ENCODE measurements at places on chromosomes 1 and 21.

DNA sequence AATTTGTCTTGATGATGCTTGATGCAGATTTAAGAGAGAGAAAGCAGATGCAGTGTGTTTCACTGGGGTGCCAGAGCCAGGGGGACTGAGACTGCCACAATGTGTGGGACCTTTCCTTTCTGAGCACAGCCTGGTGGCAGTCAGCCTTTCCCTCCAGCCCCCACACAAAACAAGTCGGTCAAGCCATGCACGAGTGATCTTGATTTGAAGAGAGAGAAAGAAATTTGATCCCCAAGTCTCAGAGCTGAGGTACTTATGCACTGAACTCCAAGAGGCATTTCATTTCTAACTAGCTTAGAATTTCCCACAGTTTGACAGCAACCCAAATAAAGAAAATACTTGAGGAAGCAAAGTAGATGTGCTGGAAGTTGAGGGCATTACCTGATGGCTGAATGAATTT lies 193.8 kb downstream of the ST6GALNAC3 start:
- DNase-seq, result no peak

- DNase-seq, result no peak
Observed at GRCh38 chr1:168506204-168506819, 37.5 kb downstream of the XCL2 start.

GRCh38 chr1:186828611-186829454 lies at the start of gene PLA2G4A:
TSS of gene PLA2G4A (plus strand) at chr1:186828949. CDS start at chr1:186854355, 25,406 bp downstream.
- DNase-seq, result peak; percentile 81

DNA sequence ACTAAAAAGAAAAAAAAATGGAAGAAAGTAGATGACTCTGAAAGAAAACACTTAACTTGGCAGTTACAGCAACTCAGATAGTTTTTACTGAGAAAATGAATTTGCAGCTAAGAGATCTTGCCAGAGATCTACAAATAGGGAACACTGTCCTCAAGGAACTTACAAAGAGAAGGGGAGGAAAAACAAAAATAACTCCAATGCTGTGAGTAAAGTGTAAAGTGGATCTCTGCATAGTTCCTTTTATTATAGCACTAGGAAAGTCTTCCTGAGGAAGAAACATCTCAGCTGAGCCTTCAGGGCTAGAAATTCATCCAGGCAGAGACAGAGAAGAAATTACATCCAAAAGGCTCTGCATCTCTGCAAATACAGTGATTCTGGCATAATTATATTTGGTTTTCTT lies 3.9 kb downstream of the CD1B start:
- DNase-seq, result no peak

- no peak for DNase-seq
Observed at GRCh38 chr21:41536076-41536826, 28.3 kb upstream of the TMPRSS2 start.

DNA sequence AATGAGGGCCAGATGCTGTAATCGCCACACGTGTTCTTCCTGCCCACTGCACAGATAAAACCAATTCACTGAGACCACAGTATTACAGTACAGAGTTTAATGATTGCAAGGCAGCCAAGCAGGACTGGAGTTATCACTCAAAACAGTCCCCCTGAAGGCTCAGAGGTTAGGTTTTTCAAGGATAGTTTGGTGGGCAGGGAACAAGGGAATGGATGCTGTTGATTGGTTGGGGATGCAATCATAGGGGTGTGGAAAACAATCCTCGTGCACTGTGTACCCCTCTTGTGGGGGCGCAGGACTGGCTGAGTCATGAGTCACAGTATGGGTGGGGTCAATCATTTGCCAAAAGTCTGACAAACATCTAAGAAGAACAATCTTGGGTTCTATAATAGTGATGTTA lies 12.4 kb upstream of the USP1 start:
- DNase-seq, result no peak

DNA sequence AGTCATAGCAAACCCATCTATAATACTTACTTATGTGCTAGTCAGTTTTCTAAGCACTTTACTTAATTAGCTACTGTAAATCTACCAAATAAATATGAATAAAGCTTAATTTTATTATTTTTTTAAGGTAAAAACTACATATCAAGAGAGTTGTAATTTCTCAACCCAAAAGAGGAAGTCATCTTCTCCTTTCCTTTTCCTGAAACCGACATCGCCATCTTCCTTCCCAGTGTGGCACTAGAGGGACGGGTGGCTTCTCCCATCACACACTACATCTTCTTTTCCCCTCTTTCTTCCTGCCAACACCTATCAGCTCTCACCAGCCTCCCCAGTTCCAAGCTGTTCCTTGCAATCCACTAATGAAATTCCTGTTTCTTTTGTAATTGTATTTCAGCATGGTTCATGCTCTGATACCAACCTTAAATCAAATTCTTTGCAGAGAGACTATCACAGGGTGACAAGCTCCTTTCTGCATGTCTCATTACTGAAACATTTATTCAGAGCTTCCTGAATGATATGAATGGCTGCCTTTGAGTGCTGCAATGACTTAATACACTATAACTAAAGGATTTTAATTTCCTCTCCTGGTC lies 251.6 kb upstream of the FAM78B start:
- DNase-seq, result no peak

DNA sequence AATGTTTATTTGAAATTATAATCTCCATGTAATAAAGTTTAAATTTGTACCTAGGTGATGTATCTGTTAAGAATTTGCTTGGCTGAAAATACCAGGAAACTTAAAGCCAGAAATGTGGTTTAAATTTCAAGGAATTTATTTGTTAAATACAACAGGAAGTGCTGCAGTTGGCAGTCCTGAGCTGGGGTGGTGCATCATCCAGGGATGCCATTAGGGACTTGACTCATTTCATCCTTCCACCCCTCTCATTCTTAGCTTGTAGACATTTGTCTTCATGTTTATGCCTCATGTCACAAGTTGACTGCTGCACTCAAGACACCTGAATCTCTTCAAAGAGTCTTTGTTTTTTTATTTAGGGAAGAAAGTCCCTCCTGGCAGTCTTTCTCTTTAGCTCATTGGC lies 175.9 kb downstream of the LHX8 start:
- DNase-seq, result no peak

DNA sequence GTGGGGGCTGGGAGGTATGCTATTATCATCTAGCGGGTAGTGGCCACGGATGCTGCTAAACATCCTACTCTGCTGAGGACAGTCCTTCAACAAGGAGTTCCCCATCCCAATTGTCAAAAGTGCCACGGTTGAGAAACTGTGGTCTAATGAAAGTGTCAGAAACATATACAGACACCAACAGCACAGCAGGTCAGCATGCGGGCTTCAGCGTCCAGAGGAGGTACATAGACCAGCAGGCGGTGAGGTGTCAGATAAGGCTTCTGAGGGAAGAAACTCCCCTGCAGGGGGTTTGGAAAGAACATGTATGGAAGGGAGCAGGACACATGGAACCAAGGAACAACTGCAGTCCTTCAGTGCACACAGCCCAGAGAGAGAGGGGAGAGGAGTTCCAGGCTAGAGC lies 4.8 kb upstream of the TTC4 start:
- DNase-seq, result no peak

GRCh38 chr1:46812065-46812963 lies 13.5 kb downstream of the CYP4B1 start:
- DNase-seq, result no peak

DNA sequence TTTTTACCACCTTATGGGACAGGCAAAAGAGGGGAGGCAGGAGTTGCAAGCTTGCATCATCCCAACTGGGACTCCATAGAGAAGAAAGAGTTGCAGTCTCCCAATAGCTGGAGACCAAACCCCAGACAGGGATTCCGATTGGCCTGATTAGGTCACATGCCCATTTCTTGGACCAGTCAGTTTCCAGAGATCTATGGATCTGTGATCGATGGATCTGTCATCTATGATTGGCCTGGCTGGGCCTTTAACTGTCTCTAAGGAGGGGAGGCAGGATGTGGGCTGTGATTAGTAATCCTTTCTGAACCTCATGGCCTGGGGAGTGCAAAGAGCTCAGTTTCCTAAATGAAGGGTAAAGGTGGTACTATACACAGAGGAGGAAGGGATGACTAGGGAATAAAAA lies 252.1 kb downstream of the MATN1 start:
- no peak for DNase-seq

GRCh38 chr1:225909477-225909876 lies 14.6 kb downstream of the PYCR2 start:
- no peak for DNase-seq

GRCh38 chr1:197003132-197003531 lies 25.8 kb downstream of the CFHR5 start:
- DNase-seq, result no peak

GRCh38 chr1:40621821-40622450 lies 43.5 kb downstream of the RIMS3 start:
- DNase-seq, result no peak

DNA sequence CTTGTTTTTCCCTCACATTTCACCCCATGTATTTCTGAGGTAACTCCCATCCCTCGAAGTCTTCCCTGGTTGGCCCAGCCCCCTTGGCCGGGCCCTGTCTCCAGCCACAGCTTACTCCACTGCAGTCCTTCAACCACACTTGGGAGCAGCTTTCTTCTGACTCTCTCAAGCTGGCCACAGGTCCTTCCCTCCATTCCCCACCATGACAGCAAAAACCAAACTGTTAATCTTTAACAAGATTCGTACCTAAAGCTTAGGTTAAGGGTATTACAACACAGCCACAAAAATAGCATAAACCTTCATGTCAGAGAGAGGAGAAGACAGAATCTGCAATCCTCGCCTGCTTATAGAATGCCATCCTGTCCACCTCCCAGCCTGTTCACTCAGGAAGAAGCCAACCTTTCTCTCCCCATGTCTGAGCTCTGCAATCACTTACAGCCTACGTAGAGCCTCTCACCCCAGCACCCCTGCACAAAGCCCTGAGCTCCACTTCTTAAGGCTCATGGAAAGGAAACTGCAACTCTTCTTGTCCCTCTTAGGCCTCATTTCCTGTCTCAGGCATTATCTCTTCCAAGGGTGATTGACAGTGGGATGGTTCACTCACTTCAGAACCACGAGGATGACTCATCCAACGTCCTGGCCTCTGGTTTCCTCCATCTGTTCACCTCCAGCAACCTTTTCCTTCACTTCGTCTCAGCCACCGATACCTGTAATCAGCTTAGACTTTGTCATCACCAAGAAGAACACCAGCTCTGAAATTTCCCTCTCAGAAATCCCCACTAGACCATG lies 72.8 kb downstream of the CD2 start:
- no peak for DNase-seq

- no peak for DNase-seq
Observed at GRCh38 chr1:6538956-6539355, 15.4 kb downstream of the NOL9 start.

GRCh38 chr1:52238474-52238873 lies 96.6 kb downstream of the ZFYVE9 start:
- DNase-seq, result no peak

DNA sequence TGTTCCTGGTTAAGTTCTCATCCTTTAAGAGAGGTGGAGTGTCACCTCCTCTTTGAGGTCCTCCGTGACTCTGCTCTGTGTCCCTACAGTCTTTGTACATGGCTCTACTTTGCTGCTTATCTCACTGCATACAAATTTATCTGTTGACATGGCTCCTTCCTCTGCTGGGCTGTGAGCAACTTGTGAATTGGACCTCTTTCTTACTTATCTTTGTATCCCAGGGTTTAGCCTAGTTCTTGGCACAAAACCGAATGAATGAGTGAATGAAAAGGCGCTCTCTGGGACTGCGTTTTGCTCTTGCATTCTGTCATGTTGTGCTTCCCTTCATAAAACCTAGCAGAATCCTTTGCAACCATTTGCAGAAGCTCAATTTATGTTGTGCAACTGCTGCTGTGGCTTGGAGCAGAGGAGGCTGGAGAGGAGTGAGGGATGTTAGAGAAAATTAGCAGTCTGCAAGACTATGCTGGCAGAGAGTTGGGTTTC lies 12.4 kb downstream of the SLC26A9 start:
- no peak for DNase-seq

DNA sequence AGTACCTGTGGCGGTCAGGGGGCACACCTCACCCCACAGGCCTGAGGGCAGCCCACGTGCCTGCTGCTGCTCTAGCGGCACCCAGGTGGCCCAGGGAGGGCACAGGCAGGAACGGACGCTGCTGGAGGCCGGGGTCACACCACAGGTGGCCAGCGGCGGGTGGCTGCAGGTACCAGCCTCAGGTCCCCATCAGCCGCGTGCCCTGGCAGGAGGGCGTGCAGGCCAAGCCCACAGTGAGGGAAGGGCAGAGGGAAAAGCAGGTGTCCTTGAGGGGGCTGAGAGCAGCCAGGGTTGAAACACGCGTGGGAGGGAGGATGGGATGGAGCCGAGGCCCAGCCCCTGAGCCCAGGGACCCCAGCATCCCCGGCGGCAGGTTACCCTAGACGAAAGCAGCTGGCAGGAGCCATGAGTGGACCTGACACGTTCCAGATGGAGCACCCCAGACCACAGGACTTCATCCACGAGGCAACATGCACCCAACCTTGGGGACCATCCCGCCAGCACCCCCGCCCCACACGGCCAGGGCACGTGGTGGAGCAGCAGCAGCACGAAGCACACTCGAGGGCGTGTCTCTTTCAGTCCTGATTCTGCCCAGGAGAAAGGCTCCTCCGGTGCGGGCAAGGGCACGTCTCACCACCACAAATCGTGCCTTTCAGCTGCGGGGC lies 3.7 kb downstream of the SLC19A1 start:
- DNase-seq, result no peak

DNA sequence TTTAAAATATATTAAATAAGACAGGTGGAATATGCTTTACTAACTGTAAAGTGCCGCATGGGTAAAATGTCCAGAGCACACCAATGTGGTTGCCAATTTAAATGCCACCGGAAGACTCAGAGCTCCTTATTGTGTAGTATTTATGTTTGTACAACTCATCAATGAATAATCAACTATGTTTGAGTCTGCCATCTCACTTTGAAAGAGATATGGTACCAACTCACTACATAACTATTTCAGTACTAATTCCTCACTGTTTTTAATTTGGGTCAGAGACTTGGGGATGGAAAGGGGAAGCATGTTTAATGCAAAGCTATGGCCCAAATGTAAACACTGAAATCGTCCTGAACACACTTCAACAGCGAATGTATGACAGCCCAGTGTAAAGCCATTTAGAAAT lies 144.8 kb downstream of the NR5A2 start:
- no peak for DNase-seq

GRCh38 chr1:21833392-21833976 lies 21.4 kb downstream of the LDLRAD2 start:
- no peak for DNase-seq

GRCh38 chr1:27575840-27576331 lies 28.1 kb downstream of the AHDC1 start:
- peak; percentile 71 for DNase-seq

GRCh38 chr1:216215169-216215568 lies 208.1 kb downstream of the USH2A start:
- no peak for DNase-seq

DNA sequence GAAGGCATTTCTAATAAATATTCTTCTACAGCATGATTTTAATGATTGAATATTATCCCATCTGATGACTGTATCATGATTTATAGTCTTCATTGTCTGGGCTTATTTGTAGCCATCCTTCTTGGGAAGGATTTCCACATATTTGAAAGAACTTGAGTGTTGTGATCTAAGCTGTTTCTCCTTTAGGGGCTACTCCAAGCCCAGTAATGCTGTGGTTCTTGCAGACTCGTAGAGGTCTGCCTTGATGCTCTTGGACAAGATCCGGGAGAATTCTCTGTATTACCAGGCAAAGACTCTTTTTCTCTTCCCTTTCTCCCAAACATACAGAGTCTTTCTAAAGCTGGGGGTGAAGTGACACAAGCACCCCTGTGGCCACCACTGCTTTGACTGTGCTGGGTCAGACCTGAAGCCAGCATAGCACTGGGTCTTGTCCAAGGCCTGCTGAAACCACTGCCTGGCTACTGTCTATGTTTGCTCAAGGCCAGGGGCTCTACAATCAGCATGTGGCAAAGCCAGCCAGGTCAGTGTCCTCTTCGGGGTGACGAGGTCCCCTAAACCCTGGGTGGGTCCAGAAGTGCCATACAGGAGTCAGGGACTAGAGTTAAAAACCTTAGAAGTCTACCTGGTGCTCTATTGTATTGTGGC lies 107.4 kb downstream of the GIPC2 start:
- DNase-seq, result no peak

All from hindlimb muscle (tissue), 1 donor.